ENCODE measurements at places on chromosomes 4 and X.

- no peak for DNase-seq
Observed at GRCh38 chr4:41022116-41022515, 192.2 kb downstream of the APBB2 start.

GRCh38 chr4:100841911-100842310 is 324.1 kb upstream of the EMCN start:
- no peak for DNase-seq

GRCh38 chrX:53309837-53310236 is 28.5 kb upstream of the IQSEC2 start:
- DNase-seq: no peak

- no peak for DNase-seq
Observed at GRCh38 chrX:10017872-10018271, 50.7 kb downstream of the CLDN34 start.

- no peak for DNase-seq
Observed at GRCh38 chrX:140504371-140505324, at the start of gene SOX3. TSS of gene SOX3 (minus strand) at chrX:140505069. CDS start at chrX:140505060, 9 bp downstream.

- DNase-seq: no peak
Observed at GRCh38 chr4:92100975-92101374, 202.8 kb upstream of the GRID2 start.

DNA sequence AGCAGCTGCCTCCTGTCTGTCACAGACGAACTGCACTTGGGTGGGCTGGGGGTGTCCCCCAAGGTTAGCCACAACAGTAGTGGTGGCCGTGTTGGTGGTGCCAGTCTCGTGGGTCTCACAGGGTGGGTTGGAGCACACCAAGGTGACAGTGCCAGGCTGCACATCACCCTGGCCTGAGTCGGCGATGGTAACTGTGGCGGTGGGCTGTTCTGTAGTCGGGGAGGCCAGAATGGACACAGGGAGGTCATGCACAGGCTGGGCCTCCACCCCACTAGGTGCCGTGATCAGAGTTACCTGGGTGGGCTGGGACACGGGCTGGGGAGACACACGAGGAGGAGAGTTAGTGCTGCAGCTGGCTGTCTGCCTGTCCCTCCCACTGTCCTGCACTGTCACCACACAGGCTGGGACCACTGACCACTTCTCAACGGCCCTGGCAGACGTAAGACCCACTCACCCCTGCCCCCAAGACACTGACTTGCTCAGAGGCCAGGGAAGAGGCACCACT is 10.8 kb upstream of the RENBP start:
- DNase-seq: no peak

DNA sequence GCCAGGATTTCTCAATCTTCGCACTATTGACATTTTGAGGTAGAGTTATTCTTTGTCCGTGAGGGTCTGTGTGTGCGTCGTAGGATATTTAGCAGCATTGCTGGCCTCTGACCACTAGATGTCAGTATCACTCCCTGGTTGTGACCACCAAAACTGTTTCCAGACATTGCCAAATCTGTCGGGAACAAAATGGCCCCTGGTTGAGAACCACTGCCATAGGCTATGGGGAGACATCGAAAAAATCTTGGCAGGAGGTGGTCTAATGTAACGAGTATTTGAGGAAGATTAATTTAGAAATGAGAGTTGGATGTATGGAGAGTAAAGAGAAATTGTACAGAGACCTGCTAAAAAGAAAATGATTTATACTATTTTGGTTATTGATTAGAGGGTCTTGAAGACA is 108.4 kb downstream of the DOCK11 start:
- peak; percentile 35 for DNase-seq

GRCh38 chrX:9476810-9477575 is 12.1 kb downstream of the TBL1X start:
- no peak for DNase-seq

GRCh38 chr4:81166458-81167160 is 48.4 kb downstream of the PRKG2 start:
- DNase-seq: no peak

DNA sequence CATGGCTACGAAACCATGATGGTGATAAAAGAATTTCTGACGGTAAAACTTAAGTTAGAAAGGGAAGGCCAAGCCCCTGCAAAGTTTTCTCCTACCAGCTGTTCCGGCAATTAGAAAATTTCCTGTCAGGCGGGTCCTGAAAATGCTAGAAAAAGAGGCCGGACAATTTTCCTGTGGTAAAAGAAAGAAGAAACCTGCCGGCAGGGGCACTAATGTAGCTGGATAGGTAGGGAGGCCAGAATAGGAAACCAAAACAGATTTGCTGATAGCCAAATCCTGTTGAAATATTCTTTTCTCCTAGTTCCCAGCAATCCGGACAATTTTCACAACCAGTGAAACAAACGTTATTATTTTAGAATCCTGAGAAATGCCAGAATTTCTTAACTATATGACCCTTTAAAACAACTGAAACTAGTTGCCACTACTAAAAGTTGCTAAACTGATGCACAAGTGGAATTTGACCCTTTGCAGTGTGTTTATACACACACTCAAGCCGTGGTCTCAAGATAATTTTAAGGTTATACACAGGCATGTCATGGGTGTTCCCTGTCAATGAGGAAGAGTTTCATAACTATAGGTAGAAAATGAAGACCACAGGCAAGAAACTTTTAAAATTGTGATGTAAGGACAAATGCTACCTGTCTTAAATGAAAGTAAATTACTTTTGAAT is 47.7 kb downstream of the RPS6KA3 start:
- no peak for DNase-seq

DNA sequence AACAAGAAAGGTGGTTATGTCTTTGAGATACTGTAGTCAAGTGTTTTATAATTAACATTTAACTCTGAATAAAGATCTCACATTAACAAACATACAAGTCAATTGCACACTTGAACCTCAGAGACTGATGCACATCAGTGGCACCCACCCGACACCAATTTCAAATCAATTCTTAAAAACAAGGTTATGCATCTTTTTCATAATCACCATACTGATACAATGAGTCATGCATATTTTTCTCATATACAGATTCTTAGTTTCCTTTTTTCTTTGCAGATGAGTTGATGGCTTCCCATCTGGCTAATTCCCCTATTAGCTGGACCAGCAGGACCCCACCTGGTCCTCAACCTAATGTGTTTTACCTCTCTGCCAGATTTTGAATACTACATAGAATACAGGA is 136.2 kb upstream of the RPL34 start:
- no peak for DNase-seq

GRCh38 chr4:57068237-57068981 is 41.8 kb downstream of the IGFBP7 start:
- DNase-seq: no peak

- no peak for DNase-seq
Observed at GRCh38 chr4:150782311-150782710, 200.4 kb downstream of the MAB21L2 start.

DNA sequence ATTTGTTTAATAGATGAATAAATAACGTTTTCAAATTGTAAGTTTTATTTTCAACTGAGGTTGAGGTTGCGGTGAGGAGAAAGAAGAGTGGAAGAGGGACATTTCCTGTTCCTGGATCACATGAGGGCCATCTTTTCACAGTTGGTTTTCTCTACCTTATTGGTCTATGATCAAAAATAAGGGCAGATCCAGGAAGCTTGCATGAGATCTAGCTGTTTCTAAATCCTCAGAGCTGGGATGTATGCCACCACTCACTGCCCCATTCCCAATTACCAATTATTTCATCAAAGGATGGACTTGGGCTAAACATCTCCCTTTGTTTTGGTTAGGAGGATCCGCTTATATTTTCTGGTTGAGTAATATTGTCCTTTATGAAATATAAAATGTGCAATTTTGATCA is 104.8 kb upstream of the TLL1 start:
- DNase-seq: no peak

DNA sequence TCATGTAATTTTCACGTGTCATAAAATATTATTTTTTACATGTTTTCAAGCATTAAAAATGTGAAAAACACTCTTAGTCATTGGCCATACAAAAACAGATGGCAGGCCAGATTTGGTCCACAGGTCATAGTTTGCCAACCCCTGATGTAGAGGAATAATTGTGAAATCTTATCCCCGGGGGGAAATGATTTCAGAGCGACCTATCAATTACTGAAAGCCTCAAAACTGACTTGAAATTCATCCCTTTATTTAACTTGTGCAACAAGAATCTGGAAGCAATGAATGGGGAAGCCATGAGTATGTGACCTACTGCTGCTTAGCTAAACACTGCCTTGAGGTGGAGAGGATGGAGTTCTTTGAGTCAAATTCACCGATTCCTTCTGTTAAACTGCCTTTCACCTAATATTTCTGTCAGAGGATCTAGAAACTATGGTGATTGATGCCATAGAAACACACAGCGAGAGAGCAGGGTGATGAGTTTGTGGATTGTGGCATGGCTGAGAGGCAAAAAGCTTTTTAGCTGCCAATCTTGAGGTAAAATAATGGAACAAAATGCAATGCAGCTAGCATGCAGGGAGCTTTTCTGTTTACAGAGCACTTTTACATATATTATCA is 30.3 kb upstream of the BRS3 start:
- DNase-seq: no peak

DNA sequence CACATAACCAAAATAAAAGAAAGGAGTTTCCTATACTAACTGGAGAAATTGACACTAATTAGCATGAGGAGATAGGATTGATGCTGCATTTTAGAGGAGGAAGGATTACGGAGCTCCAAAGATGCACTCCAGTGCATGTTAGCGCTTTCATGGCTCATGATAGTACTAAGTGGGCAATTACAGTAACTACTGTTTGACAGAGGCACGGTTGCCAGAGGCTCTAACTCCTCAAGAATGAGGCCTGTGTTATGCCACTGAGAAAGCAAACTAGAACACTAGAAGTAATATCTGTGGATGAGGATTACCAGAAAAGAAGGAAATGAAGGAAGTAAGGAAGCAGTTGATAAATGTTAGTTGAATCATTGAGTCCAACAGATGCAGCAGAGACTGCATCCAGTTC is 19.6 kb upstream of the PDGFC start:
- DNase-seq: no peak

- peak; percentile 29 for DNase-seq
Observed at GRCh38 chr4:140152751-140153418, 1.1 kb downstream of the MAML3 start.

GRCh38 chrX:119672426-119672825 is 20.5 kb downstream of the SEPTIN6 start:
- DNase-seq: no peak

DNA sequence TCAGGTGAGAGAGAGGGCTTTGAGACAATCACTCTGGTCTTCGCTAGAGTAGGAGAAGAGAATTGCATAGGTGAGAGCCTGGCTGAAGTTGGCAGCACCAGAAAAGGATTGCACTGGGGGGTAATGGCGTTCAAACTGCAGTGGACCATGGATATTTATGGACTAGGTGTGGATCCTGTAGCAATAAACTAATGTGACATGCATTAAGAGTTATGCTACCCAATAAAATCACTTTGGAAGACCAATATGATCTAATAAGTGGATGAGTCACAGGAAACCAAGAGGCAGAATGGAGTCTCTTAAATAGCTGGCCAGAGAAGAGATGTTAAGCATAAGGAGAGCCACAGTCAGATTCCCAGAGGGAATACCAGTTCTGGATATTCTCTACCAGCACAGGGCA is 259.8 kb downstream of the FBXO8 start:
- DNase-seq: no peak

DNA sequence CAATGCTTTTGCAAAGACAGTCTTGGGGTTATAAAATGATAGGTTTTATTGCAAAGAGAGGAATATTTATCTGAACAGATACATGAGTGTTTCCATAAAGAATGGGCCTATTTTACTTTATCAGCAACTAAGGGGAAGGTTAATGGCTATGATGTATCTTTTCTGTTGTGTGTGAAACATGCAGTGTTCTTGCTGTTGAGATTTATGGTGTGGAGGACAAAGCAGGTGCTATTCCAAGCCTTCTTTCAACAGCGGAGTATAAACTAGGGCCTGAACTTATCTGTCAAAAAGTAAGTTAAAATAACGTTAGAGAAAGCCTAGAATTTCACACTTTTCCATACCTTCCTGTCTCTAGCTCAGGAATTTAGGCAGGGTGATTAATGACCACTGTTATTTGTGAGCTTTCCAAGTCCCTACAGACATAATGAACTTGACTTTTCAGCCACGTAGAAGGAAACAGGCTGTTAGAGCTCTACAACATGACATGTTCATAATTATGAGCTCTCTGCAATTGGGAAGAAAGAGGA is 411.4 kb downstream of the IL1RAPL1 start:
- no peak for DNase-seq

Measured in GM13977 (cell line).